ENCODE measurements at places on chromosomes 7 and 10.

DNA sequence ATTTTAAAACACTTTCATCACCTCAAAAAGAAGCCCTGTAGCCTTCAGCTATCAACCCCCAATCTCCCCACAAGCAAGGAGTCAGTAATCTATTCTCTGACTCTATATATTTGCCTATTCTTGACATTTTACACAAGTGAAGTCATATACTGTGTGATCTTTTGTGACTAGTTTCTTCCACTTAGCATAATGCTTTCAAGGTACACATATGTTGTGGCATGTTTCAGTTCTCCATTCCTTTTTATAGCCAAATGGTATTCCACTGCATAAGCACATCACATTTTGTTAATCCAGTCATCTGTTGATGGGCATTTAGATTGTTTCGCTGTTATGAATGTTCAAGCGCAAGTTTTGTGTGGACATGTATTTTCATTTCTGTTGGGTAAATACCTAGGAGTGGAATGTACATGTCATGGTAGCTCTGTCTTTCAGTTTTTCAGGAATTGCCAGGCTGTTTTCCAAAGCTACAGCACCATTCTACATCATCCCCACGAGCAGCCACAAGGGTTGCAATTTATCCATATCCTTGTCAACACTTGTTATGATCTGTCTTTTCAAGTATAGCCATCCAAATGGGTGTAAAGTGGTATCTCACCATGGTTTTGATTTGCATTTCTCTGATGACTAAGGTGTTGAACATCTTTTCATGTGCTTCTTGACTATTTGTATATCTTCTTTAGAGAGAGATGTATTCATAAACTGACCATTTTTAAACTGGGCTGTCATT lies 405.6 kb downstream of the KCNMA1 start:
- no peak for DNase-seq

- DNase-seq = no peak
These were observed 6.1 kb downstream of the SAMD9L start for GRCh38 chr7:93142127-93142526.

GRCh38 chr10:44060221-44060620 lies 324.7 kb downstream of the CXCL12 start:
- no peak for DNase-seq

DNA sequence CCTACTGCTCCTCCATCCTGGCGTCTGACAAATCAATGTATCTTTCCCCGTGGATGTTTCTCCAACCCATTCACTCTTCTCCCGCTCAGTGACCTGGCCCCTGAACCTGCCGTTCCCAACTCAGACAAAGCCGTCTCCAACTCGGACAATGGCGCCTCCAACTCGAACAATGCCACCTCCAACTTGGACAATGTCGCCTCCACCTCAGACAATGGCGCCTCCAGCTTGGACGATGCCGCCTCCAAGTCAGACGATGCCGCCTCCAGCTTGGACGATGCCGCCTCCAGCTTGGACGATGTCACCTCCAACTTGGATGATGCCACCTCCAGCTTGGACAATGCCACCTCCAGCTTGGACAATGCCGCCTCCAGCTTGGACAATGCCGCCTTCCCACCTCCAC lies 608.6 kb downstream of the DNAJB6 start:
- no peak for DNase-seq

DNA sequence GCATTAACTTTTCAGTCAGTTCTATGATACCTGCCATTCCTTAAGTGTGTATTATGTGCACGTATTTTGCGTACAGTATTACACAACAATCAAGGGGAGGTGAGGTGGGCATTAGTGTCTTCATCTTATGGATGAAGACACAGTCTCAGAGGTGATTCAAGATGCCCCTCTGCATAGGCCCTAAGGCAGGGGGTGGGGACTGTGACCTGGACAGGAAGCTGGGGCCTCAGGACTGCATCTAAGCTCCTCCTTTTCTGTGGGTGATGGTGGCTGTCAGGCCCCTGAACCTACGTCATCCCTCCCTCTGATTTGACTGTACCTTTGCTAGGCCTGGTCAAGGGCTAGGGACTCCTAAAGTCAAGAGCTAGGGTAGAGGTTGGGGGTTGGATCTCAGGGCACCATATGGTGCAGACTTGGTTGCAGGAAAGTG lies 38.9 kb downstream of the HK1 start:
- no peak for DNase-seq
